ENCODE measurements at places on chromosomes 3 and 15.
A peak's percentile ranks its signal among the peaks of the same experiment; 100 is the strongest.

DNA sequence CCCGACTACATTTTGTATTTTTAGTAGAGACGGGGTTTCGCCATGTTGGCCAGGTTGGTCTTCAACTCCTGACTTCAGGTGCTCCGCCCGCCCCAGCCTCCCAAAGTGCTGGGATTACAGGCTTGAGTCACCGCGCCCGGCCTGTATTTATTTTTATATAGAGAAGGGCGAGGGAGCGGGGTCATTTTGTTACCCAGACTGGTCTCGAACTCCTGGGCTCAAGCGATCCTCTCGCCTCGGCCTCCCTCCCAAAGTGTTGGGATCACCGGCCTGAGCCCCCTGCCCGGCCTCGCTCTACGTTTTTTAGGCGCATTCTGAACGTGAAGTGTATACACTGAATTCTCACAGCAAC, 514 bp upstream of the PPP4R2 start:
- no peak for DNase-seq

- DNase-seq, result peak; percentile 78
Observed at GRCh38 chr3:134426660-134427181, 52.5 kb upstream of the AMOTL2 start.

- DNase-seq, result no peak
Observed at GRCh38 chr15:47500842-47501241, 216.5 kb upstream of the SEMA6D start.

GRCh38 chr3:45180051-45180450, 33.9 kb upstream of the CDCP1 start:
- DNase-seq, result no peak

- DNase-seq, result no peak
Observed at GRCh38 chr3:13141991-13142412, 68.8 kb upstream of the IQSEC1 start.

DNA sequence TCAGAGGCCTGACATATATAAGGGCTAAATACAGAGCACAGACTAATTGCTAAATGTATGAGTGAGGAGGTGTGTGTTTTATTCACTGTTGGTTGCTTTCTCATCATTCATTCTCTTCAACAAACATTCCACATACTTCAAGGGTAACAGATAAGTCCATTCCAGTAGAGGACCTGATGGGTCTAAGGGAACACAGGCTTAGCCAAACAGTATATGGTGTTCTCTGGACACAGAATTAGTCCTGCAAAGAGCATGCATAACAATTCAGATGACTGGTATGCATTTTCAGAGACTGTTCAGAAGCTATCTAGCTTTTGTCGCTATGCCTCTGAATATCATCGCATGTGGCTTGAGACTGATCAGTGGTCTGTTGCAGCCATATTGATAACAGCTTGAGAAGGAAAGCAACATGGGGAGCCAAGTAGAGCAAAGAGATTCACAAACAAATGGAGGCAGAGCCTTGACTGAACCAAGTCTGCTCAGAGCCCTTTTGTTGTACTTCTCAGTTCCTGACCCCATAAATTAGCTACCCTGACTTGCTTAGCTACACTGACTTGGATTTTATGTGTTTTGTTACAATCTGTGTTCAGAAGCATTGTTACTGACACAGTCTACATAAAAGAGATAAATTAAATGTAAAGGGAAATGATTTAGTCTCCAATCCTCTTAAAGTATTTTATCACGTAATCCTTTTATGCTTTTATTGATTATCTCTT, 1178.7 kb downstream of the ROBO1 start:
- DNase-seq, result no peak

DNA sequence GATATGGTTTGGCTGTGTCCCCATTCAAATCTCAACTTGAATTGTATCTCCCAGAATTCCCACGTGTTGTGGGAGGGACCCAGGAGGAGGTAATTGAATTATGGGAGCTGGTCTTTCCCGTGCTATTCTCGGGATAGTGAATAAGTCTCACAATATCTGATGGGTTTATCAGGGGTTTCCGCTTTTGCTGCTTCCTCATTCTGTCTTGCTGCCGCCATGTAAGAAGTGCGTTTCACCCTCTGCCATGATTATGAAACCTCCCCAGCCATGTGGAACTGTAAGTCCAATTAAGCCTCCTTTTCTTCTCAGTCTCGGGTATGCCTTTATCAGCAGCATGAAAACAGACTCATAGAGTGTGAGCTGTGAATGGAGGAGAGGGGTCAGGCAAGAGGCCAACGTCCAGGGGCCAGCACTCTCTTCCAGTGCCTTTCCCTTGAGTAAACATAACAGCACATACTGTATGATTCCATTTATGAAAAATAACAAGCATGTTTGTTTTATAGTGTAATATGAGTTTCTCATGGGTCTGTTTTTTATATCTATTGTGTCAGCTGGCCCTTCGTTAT, 16.3 kb upstream of the LCTL start:
- DNase-seq, result no peak

GRCh38 chr3:133986311-133986710, 43.4 kb downstream of the SLCO2A1 start:
- no peak for DNase-seq

- no peak for DNase-seq
Observed at GRCh38 chr15:82146990-82147461, 101.2 kb upstream of the MEX3B start.

- DNase-seq, result peak; percentile 41
Observed at GRCh38 chr3:143084856-143085731, 34.5 kb upstream of the CHST2 start.

DNA sequence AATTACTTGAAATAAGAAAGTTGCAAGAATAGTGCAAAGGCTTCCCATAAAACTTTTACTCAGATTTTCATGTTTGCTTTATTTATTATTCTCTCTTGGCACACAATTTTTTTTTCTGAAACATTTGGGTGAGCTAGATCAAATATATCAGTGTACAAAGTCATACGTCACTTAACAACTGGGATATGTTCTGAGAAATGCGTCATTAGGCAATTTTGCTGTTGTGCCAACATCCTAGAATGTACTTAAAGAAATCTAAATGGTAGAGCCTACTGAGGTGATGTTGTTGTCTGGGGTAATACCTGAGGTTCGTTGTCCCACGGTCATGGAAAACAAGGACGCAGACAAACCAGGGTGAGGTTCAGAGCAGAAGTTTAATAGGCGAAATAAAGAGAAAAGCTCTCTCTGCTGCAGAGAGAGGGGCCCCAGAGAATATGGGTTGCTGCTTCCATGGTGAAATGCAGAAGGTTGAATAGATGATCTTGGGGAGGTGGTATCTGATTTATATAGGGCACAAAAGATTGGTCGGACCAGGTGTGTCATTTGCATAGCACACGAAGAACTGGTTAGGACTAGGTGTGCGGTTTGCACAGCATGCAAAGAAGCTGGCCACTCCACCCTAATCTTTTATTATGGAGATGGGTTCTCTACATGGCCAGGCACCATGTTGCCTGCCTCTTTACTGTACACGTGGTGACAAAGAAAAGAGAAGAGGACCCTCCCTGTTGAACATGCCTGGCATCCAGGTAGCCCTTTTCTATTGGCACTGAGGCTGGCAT, 8.8 kb upstream of the GRAMD1C start:
- DNase-seq, result no peak

DNA sequence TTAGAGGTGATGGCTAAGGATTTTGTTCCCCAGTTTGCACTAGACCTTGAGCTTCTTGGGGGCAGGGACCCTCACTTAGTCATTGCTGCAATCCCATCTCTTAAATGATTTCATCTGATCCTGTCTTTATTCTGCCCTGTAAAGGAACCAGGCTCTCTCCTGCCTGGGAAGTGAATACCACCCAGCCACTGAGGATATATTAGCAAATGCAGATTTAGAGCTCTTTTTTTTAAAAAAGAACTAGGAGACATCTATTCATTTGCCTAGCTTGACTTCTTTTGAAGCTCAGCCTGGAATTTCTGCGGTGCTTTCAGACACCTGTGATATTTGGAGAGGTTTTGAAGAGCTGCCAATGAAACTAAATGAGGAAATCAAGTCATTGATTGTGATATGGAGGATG, 41.8 kb downstream of the CA12 start:
- DNase-seq, result no peak

GRCh38 chr3:14680115-14680514, 5.2 kb downstream of the C3orf20 start:
- no peak for DNase-seq

DNA sequence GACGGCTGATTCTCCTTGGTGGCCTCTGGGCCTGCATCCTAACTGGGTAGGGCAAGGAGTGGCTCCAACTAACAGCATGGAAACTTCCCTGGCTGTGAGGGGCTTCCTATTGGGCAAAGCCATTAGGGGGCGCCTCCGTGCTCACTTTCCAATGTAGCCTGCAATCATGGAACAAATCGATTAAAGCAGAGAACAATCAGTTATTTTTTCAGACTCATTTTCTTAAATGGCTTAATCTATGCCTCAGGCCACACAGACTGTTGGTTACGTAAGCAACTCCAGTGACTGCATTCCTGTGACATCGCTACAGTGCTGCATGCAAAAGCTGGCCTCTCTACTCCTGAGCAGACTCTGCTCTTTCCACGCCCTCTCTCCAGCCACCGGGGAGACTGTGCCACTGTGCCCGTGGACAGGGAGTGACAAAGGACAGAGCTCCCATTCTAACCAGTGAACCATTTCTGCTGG, 278.9 kb downstream of the KLF13 start:
- no peak for DNase-seq

GRCh38 chr3:143302638-143303171, 183.1 kb downstream of the CHST2 start:
- DNase-seq, result peak; percentile 97

DNA sequence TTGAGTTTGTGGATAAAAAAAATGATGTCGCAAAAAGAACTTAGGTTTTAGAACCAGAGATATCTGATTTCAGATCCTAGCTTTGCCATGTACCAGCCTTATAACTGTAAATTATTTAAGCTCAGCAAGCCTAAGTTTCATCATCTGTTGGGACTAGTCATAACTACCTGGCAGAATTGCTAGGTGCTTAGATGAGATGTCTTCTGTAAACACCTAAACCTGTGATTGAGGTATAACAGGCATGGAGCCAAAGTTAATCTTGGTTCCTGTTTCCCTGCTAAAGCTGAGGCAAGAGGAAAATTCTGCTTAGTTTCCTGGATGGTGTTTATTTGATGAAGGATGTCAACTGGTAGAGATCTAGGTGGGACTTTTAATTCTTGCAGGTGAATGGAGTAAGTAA, 331.3 kb upstream of the RBMS3 start:
- no peak for DNase-seq

- no peak for DNase-seq
Observed at GRCh38 chr3:89644716-89645115, 537.3 kb downstream of the EPHA3 start.

DNA sequence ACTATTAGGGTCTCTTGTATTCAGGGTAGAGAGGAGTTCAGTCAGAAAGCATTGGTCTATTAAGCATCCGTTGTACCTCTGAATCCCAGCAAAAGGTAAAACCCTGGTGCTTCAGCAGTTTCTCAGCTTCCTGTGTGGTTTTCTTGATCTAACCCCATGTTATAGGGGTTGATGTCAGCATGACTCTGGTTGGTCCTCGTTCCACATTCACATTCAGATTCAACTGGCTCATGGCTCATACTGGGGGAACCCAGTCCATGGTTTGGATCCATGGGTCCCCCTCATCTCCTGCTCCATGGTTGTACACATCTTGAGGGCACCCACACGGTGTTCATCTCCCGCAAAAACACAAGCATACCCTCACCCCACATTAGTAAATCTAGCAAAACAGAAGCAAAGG, 47.7 kb upstream of the C2CD4B start:
- DNase-seq, result no peak

All from skeletal muscle cell (primary cell).